Substantia nigra (tissue), 51 donors: ENCODE measurements at places on chromosomes 2 and 18.

DNA sequence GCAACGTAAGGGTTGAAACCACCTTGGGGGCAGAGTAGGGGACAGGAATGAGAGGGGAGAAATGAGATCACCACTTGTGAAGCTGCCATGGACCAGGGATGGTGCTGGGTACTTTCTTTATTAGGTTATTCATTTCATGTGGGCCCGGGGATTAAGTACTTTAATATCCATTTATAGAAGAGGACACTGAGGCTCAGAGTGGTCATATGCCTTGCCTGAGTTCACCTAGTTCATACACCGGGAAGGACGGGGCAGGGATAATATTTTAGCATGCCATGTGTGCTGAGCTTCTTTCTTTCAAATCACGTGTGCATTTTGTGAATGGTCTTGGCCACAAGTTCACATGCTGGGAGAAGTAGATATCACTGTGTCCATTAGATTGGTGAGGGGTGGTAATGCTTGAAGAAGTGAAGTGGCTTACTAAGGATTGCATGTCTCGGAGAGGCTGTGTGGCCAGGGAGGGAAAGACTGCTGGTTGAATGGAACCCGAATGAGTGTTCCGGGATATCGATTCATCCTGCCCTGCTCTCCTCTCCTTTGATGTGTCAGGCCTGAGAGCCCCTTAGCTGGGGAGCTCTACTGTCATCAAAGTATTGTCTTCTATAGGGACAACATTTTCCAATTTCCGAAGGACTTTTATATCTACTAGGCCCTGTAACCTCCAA, 187.1 kb downstream of the MYCN start:
- no peak for DNase-seq

- no peak for DNase-seq
Measured at GRCh38 chr18:46028536-46028891, 43.5 kb downstream of the PSTPIP2 start.

GRCh38 chr2:54598347-54599325, 124.8 kb upstream of the EML6 start:
- no peak for DNase-seq

- no peak for DNase-seq
Measured at GRCh38 chr2:65067806-65068553, 11.8 kb downstream of the CEP68 start.

DNA sequence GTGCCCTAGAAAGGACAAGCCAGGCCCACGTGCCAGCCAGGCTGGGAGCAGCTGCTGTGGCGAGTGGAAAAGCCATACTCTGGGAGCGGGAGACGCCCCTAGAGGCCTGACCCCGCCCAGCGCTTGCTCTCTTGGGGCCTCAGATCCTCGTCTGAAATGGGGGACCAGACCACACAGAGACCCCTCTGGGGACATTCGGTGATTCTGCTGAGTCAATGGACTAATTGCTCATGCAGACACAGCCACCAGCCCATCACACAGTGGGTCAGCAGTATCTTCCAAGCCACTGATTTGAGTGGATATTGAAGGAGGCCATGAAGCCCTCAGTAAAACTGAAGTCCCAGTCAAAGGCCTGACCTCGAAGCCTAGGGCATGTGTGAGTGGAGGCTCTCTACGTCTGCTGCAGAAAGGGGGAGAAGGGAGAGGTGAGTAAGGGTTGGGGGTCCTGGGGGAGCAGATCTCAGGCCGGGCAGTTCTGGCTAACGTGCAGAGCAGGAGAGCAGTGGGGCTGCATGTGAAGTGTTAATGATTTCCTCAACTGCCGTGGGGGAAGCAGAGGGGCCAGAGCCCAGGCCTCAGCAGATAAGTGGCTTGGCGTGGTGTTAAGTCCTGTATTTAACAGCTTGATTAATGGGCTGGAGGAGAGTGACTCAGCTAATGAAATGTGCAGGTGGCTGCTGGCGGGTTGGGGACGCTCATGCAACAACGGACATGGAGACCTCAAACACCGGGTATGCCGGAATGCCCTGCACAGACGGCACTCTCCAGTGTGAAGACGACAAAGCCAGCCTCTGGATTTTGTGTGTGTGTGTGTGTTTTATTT, 104.4 kb upstream of the TWIST2 start:
- DNase-seq: no peak

DNA sequence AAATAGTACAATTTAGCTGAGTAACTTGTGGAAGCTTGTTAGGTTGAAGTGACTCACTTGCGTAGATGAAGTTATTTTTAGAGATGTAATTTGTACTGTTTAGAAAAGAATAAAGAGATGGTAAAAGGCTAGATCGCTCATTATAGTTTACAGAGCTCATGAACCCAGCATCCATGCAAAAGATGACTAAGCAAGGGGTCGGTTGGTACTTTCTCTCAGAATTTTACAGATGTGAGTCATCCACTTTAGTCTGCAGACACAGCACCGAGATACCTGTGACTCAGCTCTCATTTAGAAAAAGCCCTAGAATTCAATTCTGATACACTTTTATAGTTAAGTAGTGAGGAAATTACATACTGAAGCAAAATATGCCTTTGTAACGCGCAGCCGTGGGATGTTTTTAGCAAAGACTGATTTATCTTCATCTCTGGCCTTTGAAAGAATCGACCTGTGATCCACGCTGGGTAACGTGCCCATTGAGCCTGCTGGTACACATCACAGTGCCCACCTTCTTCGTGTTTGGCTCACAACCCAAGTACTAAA, 116.5 kb upstream of the FOSL2 start:
- no peak for DNase-seq

DNA sequence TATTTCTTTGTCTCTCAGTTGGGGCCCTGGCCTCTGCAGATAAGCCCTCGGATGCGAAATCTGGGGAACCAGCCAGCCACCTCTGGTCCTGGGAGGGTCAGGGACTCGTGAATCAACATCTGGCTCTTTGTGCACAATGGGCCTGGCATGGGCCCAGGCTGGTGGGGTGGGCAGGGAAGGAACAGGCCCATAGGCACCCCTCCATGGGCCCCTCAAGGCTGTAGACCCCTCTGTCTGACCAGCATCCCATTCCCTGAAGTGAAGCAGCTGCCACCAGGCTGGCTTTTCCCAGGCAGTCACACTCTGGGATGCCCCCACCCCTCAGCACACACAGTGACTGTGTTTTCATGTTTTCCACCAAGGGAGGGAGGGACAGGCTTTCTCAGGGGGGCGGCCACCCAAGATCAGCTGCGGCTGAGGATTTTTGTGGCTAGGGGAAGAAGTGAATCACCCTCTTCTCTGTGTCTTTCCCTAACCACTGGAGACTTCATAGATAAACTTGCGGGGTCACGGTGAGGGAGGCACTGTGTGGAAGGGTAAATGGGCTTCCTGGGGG, 166.0 kb downstream of the AGAP1 start:
- no peak for DNase-seq
